Kidney tubule cell (primary cell): ENCODE measurements at places on chromosomes 16 and 17.

GRCh38 chr17:31803494-31804213 is 55.4 kb downstream of the COPRS start:
- peak; percentile 53 for DNase-seq

- peak; percentile 32 for DNase-seq
Observed at GRCh38 chr17:8122422-8122923, 1.4 kb downstream of the HES7 start.

DNA sequence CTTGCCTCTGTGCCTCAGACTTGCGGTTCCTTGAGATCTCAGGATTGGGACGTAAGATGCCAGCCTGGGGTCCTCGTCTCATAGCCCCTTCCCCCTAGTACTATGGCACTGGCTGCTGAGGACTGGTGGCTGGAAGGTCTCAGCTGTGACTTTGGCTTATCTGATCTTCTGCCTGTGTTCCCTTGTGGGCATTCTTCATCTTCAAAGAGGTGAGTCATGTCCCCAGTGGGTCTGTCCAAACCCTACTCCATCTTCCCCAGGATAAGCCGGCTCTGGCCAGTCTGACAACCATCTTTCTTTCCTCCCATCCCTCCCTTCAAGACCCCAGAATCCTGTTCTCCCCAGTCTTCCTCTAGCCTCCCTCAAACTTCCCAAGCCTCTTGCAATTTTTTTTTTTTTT is 3.6 kb downstream of the CD19 start:
- DNase-seq: no peak

DNA sequence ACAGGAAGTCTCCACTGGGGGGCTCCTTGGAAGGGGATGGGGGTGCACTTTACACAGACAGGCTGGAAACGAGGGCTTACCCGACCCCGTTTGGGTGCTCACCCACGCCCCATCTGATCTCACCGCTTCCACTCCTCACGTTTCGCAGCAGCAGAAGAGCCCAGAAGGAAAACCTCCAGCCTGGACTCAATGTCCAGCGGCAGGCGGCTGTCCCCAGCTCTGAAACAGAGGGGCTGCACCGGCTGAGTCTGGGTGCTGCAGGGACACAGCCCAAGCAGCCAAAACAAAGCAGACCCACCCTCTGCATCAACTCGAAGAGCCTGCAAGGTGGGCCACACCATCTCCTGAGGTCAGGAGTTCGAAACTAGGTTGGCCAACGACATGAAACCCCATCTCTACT is 3.9 kb downstream of the MEAK7 start:
- no peak for DNase-seq

DNA sequence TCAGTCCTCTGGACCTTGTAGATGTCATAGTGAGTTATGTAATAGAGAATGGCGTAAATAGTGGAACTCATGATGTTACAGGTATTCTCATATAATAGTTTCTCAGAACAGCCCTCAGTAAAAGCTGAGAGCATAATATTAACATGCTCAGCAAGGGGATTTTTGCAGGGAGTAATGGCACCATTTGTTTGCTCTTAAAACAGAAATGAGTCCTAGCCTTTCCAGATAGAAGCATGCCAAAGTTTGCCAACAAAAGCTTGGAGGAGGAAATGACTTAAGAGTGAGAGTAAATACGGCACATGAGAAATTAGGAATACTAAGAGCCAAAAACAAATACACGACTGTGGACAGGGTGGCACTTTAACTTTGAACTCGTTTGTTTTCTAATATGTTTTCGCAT is 198.4 kb downstream of the ANKFN1 start:
- no peak for DNase-seq

DNA sequence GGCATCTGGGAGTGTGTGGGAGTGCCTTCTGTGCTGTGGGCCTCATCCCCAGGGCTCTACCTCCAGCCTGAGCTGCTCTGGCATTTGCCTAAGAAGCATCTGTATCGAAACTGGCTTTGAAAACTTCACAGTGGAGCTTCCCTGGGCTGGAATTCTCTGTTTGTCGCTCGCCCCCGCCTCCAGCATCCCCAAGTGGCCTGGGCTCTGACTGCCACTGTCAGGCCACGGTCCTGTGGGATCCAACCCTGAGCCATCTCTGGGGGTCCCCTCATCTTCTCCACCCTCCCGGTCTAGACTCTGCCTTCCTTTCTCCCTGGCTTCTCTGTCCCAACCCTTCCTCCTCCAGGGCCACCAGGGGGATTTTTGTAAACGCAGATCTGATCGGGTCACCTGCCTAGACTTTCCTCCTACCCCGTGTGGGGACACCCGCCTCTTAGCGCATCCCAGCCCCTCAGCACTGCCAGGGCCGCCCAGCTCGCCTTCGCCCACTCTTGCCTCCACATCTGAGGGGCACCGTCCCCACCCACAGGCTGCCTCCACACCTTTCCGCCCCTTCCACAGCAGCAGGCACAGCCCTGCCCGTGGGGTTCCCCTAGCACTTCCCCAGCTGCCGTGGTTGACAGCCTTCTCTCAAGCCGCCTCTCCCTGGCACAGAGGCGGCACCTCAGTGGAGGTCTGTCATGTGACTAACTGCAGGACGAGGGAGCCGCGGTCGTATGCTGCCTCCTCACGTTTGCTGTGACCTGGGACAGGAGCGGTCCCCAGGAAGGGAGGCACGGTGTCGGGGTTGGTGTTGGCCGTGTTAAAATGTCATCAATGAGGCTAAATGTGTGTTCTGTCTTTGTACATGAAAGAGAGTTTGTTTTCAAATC is 12.0 kb downstream of the TBC1D24 start:
- DNase-seq: peak; percentile 71

DNA sequence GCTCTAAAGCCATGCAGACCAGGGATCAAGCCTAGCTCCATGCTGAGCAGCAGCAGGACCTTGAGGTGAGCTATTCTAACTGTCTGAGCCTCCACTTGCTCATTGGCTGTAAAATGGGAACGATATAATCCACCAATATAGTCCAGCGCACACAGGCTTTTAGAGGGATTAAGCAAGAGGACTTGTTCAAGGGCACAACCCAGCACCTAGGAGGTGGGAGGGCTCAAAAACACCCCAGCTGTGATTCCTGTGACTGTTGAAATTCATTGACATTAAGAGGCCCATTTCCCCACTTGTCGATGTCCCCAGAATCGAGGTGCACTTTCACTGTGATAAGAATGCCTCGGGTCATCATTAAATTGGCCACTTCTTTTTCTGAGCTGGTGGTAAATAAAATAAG is 4.1 kb downstream of the USH1G start:
- no peak for DNase-seq

DNA sequence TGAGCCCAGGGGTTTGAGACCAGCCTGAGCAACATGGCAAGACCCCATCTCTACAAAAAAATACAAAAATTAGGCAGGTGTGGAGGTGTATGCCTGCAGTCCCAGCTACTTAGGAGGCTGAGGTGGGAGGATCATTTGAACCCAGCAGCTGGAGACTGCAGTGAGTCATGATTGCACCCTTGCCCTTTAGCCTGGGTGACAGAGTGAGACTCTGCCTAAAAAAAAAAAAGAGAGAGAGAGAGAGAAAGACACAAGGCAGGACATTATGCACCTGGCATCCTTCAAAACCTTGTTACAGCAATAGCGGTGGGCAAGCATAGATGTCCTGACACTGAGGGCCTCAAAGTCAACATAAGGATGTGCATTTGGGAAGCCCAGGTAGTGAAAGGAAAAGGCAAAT is 19.9 kb upstream of the SIAH1 start:
- DNase-seq: no peak

GRCh38 chr17:55642741-55643140 is 79.9 kb downstream of the TMEM100 start:
- DNase-seq: no peak

- peak; percentile 5 for DNase-seq
Observed at GRCh38 chr17:73401911-73402310, 90.1 kb upstream of the CDC42EP4 start.
